ENCODE measurements at places on chromosomes 13 and 19.

- no peak for DNase-seq
Observed at GRCh38 chr13:77907666-77908341, 10.8 kb downstream of the EDNRB start.

GRCh38 chr19:34430738-34431625, 2.8 kb downstream of the UBA2 start:
- no peak for DNase-seq

DNA sequence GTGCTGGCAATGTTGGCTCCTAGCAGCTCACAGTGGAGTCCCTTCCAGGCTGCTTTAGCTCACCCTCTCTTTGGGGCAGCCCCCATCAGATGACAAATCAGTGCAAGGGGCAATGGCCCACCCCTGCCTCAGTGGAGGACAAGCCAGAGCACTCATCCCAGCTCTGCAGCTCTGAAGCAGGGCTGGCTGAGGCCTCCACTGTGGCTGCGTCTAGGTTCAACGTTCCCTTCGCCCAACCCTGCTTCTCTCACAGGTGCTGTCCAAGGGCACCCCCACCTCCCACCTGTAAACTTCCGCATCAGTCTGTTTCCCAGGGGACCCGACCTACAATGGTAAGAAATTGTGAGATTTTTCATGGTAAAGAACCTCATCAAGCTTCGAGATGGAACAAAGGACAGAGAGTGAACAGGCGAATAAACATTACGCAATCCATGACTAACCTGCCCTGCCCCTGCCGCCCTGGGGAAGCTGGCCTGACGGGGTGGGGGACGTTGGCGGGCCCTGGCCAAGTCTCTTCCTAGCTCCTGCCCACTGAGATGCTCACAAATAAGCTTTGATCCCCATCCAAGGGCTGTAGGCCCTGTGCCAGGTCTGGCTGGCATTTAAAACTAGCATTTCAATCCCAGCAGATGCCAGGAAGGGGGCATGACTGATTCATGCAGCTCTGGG, 40.5 kb downstream of the DZIP1 start:
- no peak for DNase-seq

DNA sequence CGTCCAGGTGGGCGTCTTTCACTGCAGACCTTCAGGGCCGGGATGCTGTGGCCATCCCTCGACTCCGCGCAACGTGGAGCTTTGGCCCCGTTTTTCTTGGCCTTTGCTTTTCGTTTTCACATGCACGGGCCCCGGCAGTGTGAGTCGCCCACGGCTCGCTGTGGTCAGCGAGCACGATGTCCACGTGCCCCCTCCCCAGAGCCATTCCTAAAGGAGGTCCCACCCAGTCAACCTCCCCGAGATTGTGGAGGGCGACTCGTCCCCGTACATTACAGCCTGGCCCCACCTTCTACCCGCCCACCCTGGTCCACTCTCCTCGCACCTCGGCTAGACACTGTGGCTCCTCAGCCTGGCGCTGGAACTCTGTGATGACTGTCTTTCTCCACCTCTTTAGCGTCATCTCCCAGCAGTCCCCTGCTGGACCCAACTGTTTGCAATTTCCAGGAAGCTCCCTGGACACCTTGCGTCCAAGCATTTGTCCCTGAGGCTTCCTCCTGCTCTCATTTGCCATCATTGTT, 405 bp downstream of the ZNF446 start:
- DNase-seq: no peak

DNA sequence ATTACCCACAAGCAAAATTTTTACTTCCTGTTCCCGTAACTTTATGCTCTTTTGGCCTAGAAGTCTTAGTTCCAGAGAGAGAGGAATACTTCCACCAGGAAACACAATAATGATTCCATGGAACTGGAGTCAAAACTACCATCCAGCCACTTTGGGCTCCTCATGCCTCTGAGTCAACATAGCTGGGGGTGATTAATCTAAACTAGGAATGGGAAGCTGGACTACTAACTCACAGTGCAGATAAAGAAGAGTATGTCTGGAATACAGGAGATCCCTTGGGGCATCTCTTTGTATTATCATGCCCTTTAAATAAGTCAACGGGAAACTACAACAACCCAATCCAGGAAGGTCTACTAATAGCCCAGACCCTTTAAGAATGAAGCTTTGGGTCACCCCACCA, 8.9 kb upstream of the ELF1 start:
- no peak for DNase-seq

GRCh38 chr13:104436555-104436954, 1370.3 kb upstream of the SLC10A2 start:
- no peak for DNase-seq

- no peak for DNase-seq
Observed at GRCh38 chr13:111663505-111663904, 343.1 kb downstream of the TEX29 start.

DNA sequence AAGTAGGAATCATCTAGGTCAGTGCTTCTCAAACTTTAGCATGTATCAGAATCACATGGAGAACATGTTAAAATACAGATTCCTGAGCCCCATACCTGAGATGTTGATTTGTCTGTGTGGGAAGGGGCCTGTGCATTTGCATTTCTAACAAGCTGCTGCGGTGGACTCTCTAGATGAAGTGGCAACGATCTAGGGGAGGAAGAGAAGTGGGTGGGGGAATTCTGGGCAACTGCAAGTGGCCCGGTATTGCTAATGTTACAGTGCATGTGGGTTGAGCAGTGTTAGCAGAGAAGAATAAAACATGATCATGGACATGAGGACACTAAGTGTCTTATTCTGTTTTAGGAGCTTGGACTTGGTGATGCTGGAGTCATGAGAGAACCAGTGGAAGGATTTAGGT, 329.0 kb downstream of the OLFM4 start:
- DNase-seq: no peak

DNA sequence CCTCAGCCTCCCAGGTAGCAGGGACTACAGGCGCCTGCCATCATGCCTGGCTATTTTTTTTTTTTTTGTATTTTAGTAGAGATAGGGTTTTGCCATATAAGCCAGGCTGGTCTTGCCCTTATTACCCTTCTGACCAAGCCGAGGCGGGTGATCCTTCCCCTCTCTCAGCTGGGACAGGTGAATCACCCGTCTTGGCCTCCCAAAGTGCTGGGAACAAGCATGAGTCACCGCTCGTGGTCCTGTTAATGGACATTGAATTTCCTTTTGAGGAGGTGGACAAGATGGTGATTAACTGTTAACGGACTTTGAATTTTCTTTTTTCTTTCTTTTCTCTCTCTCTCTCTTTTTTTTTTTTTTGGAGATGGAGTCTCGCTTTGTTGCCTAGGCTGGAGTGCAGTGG, 10.6 kb downstream of the CD70 start:
- DNase-seq: no peak

GRCh38 chr13:76836311-76836710, 49.9 kb downstream of the KCTD12 start:
- DNase-seq: peak; percentile 55

DNA sequence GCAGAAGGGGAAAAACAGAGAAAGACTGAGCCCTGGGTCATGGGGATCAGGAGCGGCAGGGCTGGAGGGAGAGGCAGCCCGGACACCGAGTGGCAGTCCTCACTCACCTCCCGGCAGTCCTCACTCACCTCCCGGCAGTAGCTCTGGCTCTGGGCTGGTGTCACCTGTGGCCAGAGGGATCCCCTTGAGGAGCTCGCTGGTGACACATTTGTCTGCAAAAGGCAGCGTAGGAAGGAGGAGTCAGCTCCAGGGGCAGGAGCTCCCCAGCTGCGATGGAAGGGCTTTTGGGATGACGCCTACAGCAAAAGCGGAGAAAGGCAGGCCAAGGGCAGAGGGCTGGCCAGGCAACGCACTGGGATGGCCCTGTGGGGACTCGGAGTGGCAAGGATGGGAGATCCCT, 739 bp downstream of the EIF3G start:
- DNase-seq: no peak

DNA sequence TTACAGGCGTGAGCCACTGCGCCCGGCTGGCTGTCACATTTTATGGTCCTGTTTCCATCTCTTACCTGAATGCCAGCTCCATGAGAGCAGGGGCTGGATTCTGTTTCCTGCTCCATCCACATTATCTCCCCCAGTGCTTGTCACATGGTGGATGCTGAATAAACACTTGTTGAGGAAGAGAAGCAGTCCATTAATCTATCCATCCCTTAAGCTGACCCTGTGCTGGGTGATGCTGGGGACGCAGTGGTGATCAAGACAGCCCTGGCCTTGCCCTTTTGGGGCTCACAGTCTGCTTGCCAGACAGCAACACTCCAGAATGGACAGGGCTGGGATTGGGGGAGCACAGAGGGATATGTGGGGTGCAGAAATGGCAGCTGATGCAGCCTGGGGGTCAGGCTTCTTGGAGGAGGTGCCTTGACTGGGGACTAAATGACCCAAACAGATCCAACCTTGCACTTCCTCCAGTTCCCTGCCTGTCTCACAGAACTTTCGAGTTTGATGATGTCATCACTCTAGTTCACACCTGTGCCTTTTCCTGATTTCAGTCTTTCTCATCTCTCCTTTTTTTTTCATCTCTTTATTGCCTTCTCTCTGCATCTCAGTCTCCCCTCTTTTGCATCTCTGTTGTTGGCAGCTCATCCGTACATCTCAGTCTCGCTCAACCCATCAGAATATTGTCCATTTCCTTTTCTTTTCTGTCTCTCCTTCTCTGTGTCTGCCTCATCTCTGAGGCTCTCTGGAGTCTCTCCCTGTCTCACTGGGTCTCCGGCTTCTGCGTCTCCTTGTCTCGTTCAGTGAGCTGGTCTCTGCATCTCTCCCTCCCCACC, 4.6 kb downstream of the IRF2BP1 start:
- DNase-seq: no peak

DNA sequence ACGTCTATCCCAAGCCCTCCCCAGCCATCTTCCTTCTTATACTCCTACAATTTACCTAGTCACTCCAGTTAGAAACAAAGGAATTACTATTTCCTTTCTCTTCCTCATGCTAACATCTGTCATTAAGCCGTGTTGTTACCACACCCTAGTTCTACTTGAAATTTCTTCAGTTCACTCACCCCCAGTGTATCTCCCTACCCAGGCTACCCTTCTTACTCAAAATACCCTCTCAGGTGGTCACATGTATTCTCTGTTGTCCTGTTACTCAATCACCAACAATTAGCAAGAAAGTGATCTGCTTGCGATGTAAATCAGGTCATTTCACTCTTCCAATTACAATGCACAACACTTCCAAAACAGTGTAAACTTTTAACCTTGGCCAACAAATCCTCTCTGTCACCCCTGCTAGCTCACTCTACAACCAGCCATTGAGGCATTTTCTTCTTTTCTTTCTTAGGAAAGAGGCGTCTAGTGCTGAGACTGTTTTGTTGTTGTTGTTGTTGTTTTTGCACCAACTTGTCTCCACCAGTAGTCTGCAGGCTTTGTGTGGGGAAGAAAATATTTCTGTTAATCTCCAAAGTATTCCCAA, 50.7 kb downstream of the PCDH17 start:
- DNase-seq: no peak

GRCh38 chr13:32261567-32261966, 53.6 kb downstream of the ZAR1L start:
- peak; percentile 46 for DNase-seq

Measured in fibroblast of skin of left biceps (primary cell).